ENCODE measurements at places on chromosomes 12 and 14. TPM values are rescaled to one million over a fixed set of nuclear protein-coding genes. Genes with fewer than 3 reads are reported as not detected.

EID3 gene
- 5.4 TPM for total RNA-seq

INHBC gene
- total RNA-seq = not detected

FLVCR2 gene
- 13.3 TPM for total RNA-seq

GPR65 gene
- not detected for total RNA-seq

C14orf39 gene
- not detected for total RNA-seq

SGPP1 gene
- 16.4 TPM for total RNA-seq

FOXG1 gene
- 0.25 TPM for total RNA-seq

GSC gene
- 0.29 TPM for total RNA-seq

SSTR1 gene
- total RNA-seq = not detected

GRIN2B gene
- total RNA-seq = 5.3 TPM

KLHDC1 gene
- total RNA-seq = 0.41 TPM

LRP1 gene
- total RNA-seq = 14.8 TPM

EP400 gene
- total RNA-seq = 28.7 TPM

KLRF1 gene
- total RNA-seq = not detected

CCDC196 gene
- total RNA-seq = not detected

ETFBKMT gene
- total RNA-seq = 0.82 TPM

MUCL1 gene
- not detected for total RNA-seq

DIO2 gene
- total RNA-seq = 1.8 TPM

KCNC2 gene
- total RNA-seq = not detected

CFAP54 gene
- total RNA-seq = 1.4 TPM

MYO1H gene
- not detected for total RNA-seq

NDUFA12 gene
- 181 TPM for total RNA-seq

C1QL4 gene
- 5.8 TPM for total RNA-seq

CACNA1C gene
- 0.02 TPM for total RNA-seq

CPNE8 gene
- 9.8 TPM for total RNA-seq

GALNT6 gene
- total RNA-seq = 2.5 TPM

RDH5 gene
- 2.1 TPM for total RNA-seq

RERG gene
- 0.18 TPM for total RNA-seq

E2F7 gene
- total RNA-seq = 6.3 TPM

CCER1 gene
- total RNA-seq = not detected

GNG2 gene
- 2.8 TPM for total RNA-seq

Data from A549 treated with dexamethasone at 1 μM for 4 hours (cell line).